ENCODE measurements at places on chromosomes 2 and 18.
A peak's percentile ranks its signal among the peaks of the same experiment; 100 is the strongest.

GRCh38 chr18:73715210-73715670 lies 432.4 kb downstream of the FBXO15 start:
- no peak for DNase-seq

DNA sequence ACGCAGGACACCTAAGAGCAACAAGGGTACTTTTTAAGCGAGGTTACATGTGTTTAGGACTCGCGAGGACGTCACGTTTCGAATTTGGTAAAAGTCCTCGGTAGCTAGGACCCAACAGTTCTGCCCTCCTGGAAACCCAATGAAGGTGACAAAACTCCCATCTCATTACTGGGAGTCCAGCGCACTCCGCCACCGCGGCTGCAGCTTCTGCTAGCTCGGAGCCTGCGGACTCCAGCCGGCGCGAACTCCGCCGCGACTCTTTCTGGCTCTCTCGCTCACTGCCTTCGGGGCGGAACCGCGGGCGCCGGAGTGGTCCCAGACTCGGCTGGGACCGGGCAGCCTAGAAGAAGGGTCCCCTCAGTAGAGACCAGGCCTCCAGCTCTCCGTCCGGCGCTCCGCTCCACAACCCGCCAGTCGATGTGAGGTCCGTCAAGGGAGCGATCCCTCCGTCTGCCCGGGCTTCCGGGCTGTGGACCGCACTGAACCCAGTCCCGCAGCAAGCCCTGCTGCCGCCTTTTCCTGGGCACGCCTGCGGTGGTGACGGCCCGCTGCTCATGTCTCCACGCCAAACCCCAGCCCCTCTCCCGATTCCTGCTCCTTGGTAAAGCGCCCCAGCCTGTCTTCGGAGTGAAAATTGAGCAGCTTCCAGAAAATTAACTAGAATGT lies 3.0 kb upstream of the OSR1 start:
- no peak for DNase-seq

DNA sequence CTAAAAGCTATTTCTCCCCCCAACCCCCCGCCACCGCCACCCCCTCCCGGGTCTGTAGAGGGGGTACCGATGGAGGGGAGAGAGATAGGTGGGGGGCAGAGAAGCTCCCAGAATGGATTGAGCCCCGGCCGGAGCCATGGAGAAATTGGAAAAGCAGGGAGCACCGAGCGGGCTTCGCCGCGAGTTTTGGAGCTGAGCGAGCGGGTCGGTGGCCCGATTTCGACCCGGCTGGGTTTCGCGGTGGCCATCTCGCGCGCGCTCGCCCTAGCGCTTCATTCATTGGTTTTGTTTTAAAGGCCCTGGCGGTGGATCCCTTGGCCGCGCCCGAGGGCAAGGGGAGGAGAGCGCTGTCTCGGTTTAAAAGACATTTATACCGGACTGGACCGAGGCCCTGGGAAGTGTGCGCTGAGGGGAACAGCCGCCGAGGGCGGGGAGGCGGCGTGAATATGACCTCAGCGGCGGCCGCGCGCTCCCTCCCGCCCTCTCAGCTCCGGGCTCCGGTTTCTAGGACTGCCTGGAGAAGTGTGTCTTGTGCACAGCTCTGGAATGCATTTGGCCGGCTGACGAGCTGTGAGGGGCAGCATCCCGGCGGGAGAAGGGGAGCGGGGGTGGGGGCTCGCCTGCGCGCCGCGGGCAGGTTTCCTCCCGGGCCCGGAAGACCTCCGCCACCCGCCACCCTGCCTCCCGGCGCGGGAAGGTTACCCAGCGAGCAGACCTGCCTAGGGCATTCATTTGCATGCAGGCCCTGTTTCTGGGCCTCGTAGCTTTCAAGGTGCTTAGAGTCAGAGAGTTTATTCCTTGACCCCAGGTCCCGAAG lies 1.7 kb upstream of the SMAD7 start:
- DNase-seq = peak; percentile 58

DNA sequence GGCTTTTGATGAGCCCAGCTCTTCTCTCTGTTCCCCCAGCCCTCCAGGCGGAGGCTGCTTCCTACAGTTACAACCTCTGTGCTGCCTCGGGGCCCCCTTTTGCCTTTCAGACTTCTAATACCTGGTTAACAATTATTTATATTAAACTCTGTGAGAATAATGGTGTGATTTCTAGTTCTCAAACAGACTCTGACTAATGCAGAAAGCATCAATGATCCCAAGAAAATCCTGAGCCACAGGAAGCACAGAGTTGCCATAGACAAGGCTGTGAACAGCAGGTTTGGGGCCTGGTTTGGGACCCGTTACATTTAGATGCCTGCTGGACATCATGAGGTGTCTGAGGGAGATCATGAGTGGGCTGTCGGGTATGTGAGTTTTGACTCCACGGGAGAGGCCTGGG lies 37.4 kb upstream of the MYO3B start:
- no peak for DNase-seq

DNA sequence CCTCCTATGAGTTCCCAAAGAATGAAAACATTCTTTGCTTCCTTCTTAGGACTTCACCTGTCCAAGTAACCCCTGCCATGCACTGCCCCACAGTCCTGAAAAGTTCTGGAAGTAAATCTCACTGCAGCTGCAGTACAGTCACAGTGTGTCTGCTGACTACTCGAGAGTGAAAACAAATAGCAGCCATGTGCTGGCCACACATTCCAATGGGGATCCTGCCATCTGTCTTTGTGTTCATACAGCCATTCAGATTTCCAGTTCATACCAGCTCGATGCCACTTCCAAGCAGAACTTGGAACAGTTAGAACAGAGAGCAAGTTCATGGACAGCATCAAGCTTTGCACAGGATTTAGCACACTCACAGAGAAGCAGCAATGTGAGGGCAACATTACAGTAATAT lies 629.9 kb upstream of the ACVR2A start:
- DNase-seq = no peak

- DNase-seq = no peak
Observed at GRCh38 chr2:102345329-102345920, 10.2 kb upstream of the IL18R1 start.

GRCh38 chr2:156190517-156190916 lies 142.0 kb downstream of the NR4A2 start:
- DNase-seq = no peak

- DNase-seq = no peak
Observed at GRCh38 chr2:58686776-58687175, 445.7 kb upstream of the FANCL start.

GRCh38 chr18:72768681-72769229 lies 99.0 kb downstream of the NETO1 start:
- no peak for DNase-seq

GRCh38 chr2:240205772-240206171 lies 65.3 kb upstream of the OTOS start:
- no peak for DNase-seq

DNA sequence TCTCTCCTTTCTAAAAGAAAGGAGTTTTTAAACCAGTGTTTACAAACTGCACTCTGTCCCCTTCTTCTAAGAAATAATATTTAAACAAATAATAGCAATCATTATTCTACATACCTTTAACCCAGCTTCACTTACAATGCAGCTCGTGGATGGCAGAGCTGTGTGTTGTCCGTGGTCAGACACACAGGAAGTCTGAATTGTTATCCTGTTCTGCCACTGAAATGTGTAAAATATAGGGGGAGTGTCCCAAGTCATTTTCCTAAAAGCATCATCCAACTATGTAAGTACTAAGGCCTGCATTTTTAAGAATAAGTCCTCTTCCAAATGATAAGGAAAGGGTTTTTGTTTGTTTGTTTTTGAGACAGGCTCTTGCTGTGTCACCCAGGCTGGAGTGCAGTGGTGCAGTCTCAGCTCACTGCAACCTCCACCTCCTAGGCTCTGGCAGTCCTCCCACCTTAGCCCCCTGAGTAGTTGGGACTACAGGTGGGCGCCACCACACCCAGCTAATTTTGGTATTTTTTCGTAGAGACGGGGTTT lies 2.7 kb upstream of the PPP4R1 start:
- no peak for DNase-seq

DNA sequence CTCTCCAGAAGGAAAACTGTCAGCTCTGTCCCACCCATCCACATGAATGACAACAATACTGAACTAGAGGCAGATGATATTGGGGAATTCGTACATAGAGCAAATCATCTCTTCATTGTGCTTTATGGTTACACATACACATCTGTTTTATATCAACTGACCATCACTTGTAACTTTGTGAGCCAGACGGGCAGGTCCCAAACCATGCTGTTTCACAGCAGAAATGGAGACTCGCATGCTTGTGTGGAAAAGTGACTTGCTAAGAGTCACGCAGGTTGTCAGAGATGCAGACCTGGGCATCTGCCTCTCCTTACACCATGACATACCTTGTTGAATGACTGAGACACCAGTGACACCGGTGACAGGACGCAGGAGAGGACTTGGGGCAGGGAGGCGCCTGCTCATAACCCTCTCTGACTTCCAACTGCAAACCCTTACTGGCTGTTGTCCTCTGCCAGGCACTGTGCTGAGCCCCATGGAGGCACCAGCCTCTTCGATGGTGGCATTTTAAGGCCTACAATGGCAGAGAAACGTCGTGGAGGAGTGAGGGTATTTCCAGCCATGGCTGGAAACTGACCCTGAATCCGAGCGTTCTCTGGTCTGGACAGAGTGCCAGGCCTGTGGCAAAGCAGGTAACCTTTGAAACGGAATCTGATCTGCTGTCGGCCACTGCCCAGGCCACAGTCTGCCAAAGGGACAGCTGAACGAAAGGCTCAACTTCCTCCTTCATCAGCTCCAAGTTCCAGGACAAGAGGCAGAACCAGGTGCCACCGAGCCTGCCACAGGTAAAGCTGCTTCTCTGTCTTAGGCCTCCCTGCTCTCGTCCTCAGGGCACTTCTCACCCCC lies 26.9 kb upstream of the ROCK2 start:
- no peak for DNase-seq

DNA sequence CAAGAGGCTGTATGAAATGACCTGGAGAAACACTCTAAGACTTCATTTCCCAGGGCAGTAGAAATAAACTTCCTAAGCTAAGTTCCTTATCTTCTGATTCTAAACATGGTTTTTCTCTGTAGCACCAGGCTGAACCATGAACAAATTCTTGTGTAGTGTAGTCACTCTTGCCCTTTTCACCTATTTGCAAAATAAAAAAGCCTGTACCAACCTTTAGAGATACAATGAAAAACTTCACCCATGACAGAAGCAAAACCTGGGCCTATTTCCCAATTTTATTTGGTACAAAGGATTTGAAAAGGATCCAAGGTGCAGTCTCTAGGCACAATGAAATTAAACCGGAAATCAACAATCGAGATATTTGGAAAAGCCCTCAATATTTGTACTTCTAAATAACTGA lies 43.6 kb downstream of the POLR1A start:
- no peak for DNase-seq

- no peak for DNase-seq
Observed at GRCh38 chr2:28268386-28268785, 124.3 kb upstream of the FOSL2 start.

DNA sequence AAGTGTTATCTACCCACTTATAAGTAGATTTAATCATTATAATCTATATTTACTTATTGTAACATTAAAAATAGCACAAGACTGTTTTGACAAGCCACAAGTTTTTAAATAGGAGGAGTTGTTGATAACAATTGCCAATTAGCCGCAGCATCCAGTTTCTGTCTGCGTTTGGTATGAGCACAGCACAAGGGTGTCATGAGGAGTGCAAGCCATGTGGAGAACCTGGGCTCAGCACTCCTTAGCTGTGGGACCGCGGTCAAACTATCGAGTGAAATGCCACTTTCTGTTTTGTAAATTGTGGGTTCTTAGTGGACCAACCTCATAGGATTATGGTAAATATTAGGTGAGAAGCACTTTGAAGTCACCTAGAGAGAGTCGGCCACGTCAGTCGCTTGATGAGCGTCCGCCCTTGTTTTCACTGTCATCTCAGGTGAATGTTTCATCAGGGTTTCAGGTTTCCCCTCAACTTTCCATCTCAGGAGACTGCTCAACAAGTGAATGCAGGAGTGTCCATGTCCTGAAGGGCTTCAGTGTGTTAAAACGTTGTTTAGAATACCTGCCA lies 294.5 kb downstream of the ZNF407 start:
- no peak for DNase-seq

Measured in stimulated activated CD4-positive, alpha-beta T cell treated with anti-CD3 and anti-CD28 coated beads, Interleukin-2, amount 100 ng/mL, for 24 hours (primary cell).